ENCODE measurements at places on chromosomes 3 and 15.

DNA sequence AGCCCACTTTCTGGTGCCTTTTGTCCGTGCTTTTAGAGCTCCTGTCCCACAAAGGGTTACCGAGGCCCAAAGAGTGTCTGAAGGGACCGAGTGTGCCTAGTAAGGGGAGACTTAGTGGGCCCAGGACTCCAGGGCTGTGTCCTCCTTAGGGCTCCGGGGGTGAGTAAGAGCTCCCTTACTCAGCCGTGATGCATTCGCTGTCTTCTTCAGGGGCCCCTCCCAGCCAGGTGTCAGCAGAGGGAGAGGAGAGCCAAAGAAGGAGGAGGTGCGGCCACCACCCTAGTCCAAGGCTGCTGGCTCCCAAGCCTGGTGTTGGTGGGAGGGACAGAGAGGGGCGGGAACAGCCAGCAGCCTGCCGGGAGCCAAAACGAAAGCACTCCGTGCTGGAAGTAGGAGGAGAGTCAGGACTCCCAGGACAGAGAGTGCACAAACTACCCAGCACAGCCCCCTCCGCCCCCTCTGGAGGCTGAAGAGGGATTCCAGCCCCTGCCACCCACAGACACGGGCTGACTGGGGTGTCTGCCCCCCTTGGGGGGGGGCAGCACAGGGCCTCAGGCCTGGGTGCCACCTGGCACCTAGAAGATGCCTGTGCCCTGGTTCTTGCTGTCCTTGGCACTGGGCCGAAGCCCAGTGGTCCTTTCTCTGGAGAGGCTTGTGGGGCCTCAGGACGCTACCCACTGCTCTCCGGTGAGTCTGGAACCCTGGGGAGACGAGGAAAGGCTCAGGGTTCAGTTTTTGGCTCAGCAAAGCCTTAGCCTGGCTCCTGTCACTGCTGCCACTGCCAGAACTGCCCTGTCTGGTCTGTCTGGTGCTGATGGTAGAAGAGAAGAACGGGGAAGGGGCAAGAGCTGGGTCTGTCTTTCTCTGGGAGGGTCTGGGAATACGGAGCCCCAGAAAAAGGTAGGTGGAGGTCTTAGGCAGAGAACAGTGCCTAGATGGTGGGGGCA is at the start of gene IL17RC:
Gene IL17RC (plus strand): TSS at position 365 of the 947 bp plus-strand sequence. CDS start 218 bp downstream, at position 583.
- no peak for DNase-seq

DNA sequence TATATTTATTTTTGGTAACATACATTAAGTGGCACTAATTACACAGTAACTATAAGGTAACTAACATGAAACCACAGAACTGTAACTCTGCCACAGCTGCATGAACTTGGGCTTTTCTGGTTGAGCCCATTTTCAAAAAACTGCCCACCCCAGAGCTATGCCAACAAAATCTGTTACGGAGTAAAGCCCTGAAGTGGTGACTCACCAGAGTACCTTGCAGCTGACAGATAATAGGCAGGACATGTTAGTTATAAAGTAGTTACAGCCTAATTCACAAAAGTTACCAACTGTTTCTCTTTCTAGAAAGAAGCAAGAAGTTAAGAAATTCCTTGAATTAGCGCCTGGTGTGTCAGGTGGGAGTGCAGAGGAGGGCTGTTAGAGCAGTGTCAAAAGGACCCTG is 1.5 kb upstream of the GPX1 start:
- DNase-seq: no peak

DNA sequence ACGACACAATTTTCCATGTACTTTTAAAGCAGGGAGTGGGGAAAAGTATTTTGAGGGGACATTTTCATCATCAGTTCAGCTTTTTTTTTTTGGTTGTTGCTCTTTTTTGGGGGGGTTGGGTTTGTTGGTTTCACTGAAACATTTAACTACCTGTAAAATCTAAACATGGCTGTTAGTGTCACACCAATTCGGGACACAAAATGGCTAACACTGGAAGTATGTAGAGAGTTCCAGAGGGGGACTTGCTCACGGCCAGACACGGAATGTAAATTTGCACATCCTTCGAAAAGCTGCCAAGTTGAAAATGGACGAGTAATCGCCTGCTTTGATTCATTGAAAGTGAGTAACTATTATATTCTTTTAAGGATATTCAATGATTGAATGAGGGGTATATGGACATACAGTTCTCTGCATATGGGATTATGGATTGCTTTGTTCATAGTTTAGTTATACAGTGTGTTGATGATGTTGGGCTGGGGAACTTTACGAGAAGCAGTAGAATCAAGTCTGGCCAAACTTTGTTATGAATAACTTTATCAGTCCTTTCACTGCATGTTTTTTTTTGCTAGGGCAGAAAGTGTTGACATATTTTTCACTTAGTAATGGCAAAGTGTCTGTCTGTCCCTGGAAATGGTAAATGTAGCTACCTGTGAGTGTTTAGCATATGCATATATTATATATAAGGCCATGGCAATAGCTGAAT is 31.5 kb downstream of the MBNL1 start:
- no peak for DNase-seq

DNA sequence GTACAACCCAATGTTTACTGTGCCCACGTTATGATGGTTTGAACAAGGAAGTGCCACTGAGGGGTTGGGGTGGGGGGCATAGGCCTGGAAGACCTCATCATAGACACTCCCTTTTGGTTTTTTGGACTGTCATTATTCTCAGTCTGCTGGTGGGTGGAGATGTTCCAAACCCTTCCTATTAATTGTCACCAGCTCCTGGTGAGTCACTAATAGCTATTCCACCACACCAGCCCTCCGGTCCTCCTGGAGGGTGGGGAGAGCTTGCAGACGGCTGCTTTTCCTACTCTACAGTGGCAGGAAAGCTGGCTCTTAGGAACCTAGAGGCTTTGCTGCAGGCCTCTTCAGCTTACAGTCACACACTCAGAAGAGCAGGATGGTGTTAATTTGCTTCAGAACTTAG is 9.0 kb upstream of the COPG1 start:
- no peak for DNase-seq

DNA sequence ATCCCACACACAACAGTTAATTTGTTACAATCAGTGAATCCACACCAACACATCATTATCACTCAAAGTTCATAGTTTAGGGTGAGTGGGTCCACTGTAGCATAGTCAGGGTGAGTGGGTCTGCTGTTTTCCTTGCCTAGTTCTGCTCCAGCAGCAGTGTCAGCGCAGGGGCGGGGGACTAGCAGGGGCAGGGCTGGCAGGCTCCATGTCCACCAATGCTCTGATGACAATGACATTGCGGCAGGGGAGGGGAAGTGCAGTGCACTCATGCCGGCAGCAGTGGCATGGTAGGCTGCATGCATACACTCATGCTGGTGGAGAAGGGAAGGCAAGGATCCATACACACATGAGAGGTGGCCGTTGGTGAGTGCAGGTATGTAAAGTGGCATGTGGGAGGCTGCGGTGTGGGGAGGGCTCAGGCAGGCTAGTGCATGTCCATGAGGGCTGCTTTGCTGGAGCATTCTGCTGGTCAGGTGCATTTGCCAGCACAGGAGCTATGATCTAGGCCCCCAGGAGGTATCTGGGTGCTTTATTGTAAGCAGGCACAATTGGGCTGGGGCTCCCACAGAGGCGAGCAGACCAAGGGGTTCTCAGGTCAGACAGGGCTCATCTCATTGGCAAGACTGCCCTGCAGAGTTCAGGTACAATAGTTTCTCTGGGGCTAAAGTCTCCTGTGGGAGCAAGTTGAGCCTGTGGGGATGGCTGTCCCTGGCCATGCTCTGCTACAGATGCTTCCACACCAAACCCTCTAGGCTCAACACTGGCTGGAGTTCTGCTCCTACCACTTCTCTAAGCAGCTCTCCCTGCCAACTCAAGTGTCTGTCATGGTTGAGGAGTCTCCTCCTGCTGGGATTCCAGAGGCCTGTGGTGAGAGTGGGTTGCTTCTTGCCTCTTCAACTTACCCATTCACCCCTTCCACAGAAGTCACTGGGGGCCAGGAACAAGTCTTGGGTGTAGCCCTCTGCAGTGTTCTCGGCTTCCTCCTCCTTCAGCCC is 81.3 kb downstream of the KCNAB1 start:
- no peak for DNase-seq

- no peak for DNase-seq
These were observed 79.2 kb upstream of the ABHD17C start for GRCh38 chr15:80615783-80616391.

GRCh38 chr15:90749754-90750153 is 32.6 kb downstream of the BLM start:
- no peak for DNase-seq

DNA sequence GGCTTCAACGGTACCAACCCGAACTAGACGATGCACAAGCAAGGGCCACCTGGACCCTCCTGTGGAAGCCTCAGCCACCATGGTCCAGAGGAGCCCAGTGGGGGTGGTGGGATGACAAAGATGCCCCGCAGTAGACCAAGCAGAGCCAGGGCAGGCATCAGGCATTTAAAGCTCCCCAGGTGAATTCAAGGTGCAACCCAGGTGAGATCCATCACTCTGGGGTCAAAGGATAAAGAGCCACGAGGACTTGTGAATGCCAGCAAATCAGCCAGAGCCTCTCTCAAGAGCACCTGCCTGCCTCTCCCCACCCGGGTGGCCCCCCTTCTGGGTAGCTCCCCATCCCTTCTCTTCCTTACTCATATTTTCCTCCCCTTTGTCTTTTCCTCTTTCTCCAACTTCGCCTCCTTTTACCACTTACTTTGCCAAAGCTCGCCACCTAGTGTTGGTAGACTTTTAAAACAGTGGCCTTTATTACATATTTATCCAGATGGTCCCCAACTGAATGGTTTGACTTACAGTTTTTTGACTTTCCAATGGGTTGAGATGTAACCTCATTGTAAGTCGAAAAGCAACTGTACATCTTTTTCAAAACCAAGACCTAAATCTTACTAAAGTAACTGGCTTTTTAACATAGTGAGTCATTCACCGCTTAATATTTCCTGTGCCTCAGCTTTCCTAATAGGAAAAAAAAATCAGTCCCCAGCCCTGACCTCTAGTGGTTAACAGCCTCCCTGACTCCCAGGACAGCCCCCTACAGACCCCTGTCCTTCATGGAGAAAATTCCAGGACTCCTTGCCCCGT is 18.8 kb downstream of the PLA2G4F start:
- DNase-seq: no peak

All from activated CD4-positive, alpha-beta T cell treated with anti-CD3 and anti-CD28 coated beads, Interleukin-2, amount 50 U/mL, for 1 hour (primary cell).